ENCODE measurements at places on chromosomes 3 and 15.

DNA sequence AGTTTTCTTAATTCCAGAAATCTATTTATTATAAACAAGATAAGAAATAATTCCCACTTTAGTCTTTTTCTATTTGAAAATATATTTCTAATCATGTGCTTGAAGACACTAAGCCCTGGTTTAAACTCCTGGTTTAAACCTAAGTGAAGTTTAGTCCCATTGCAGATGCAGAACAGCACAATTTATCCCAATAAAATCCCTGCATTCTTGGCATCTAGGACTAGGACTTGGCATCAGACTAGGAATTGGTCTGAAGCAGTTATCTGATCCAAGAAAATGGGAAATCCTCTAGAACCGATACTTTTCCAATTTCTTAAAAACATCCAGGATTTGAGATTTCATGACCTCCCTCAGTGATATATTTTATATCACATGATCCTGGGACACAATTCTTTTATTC, 168.8 kb upstream of the VEPH1 start:
- H3K27me3 ChIP-seq: no peaks in the 10 kb centered on the region
- no peak overlapping the region for H3K4me3 ChIP-seq
- H3K36me3 ChIP-seq: no peaks in the 10 kb centered on the region

- no peak for DNase-seq
- no peak overlapping the region for H3K27ac ChIP-seq
- H3K4me1 ChIP-seq: no peaks in the 10 kb centered on the region
- H3K27me3 ChIP-seq: no peaks in the 10 kb centered on the region
- H3K4me3 ChIP-seq: no peak overlapping the region
These were observed 135.7 kb upstream of the LRRFIP2 start for GRCh38 chr3:37309921-37310665.

DNA sequence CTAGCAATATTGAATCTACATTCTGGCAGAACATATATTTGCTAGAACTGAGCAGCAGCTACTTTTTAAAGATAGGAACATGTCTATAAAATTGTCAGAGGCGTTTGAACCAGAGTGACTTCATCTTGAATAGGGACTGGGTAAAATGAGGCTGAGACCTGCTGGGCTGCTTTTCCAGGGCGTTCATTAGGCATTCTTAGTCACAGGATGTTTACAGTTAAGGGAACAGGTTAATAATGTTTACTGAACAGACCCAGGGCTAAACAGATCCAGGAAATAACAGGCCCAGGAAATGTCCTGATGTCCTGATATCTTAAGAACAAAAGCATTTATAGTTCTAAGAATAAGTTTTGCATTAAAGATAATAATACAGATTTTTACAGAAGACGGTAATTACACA, 34.5 kb upstream of the B3GALNT1 start:
- no peaks in the 10 kb centered on the region for H3K27me3 ChIP-seq
- H3K4me3 ChIP-seq: no peak overlapping the region
- H3K4me1 ChIP-seq: no peaks in the 10 kb centered on the region
- peaks cover 2% of the 10 kb centered on the region for H3K36me3 ChIP-seq
- H3K27ac ChIP-seq: no peak overlapping the region

GRCh38 chr3:182567700-182568099, 225.6 kb upstream of the ATP11B start:
- DNase-seq: no peak
- peak overlapping the region; percentile 8 for H3K4me3 ChIP-seq
- H3K27ac ChIP-seq: peak overlapping the region; percentile 82
- H3K4me1 ChIP-seq: peaks cover 63% of the 10 kb centered on the region

DNA sequence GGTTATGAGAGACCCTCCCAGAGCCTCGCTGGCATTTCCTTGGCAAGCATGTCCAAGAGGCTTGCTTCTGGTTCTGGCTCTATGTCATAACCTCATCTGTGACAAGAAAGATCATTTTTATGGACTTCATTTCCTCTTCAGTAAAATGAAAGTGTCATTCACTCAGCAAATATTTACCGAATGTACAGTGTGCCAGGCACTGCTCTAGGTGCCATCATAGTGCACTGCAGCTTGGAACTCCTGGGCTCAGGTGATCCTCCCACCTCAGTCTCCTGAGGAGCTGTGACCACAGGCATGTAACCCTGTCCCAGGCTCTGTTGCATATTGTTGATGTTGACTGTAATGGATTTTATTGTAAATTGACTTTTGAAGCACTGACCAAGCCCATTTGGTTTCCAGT, 18.7 kb upstream of the ITPKA start:
- H3K36me3 ChIP-seq: peaks cover 26% of the 10 kb centered on the region
- DNase-seq: no peak
- no peak overlapping the region for H3K27ac ChIP-seq
- H3K4me1 ChIP-seq: no peaks in the 10 kb centered on the region

DNA sequence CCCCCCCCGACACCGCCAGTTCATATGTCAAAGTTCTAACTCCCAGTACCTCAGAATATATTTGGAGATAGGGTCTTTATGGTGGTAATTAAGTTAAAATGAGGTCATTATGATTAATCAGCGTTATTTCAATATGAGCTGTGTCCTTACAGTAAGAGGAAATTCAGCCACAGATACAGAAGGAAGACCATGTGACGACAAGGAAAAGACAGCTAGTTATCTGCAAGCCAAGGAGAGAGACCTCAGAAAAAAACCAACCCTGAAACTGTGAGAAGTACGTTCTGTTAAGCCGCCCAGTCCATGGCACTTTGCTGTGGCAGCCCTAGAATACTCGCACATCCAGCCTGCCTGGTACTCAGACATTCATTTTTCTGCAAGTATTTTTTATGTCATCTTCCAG, 62.3 kb upstream of the ARL8B start:
- H3K4me1 ChIP-seq: no peaks in the 10 kb centered on the region
- peaks cover 19% of the 10 kb centered on the region for H3K27me3 ChIP-seq
- H3K4me3 ChIP-seq: no peak overlapping the region
- no peaks in the 10 kb centered on the region for H3K36me3 ChIP-seq
- DNase-seq: no peak
- no peak overlapping the region for H3K27ac ChIP-seq

GRCh38 chr15:60534546-60534945, 55.6 kb upstream of the ICE2 start:
- H3K36me3 ChIP-seq: no peaks in the 10 kb centered on the region
- no peaks in the 10 kb centered on the region for H3K27me3 ChIP-seq

- peaks cover 6% of the 10 kb centered on the region for H3K4me1 ChIP-seq
- H3K36me3 ChIP-seq: no peaks in the 10 kb centered on the region
- H3K27ac ChIP-seq: peak overlapping the region; percentile 40
- no peak for DNase-seq
These were observed 80.5 kb upstream of the SLC24A5 start for GRCh38 chr15:48040166-48040817.

GRCh38 chr3:188316021-188316722, 162.2 kb downstream of the LPP start:
- no peak for DNase-seq
- no peak overlapping the region for H3K27ac ChIP-seq
- no peaks in the 10 kb centered on the region for H3K27me3 ChIP-seq
- no peak overlapping the region for H3K4me3 ChIP-seq
- H3K4me1 ChIP-seq: peaks cover 14% of the 10 kb centered on the region

GRCh38 chr3:190038050-190038933, 82.4 kb downstream of the P3H2 start:
- H3K4me3 ChIP-seq: no peak overlapping the region
- no peaks in the 10 kb centered on the region for H3K36me3 ChIP-seq
- H3K4me1 ChIP-seq: peaks cover 5% of the 10 kb centered on the region
- H3K27me3 ChIP-seq: no peaks in the 10 kb centered on the region
- no peak overlapping the region for H3K27ac ChIP-seq
- no peak for DNase-seq

- peaks cover 9% of the 10 kb centered on the region for H3K36me3 ChIP-seq
- H3K4me3 ChIP-seq: no peak overlapping the region
- no peak for DNase-seq
- H3K4me1 ChIP-seq: peaks cover 32% of the 10 kb centered on the region
These were observed 40.5 kb downstream of the KLF13 start for GRCh38 chr15:31367021-31367729.

DNA sequence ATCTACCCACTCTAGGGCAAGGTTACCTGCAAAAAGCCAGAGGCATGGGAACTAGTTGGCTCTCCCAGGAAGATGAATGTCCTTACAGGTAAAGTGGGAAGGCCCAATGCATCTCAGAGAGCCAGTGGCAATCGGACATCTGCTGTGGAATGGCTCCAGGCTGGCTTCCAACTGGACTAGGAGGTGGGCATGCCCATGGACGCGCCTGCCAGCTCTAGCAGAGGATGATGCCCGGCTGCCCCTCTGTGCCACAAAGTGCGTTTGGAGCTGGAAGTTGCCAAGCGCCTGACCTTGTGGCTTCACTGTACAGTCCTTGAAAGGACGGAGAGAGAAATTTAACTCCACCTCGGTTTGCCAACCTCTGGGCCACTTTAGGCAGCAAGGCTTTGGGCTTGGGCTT, 84.4 kb downstream of the NR2F2 start:
- H3K27me3 ChIP-seq: peaks cover 98% of the 10 kb centered on the region
- no peak for DNase-seq
- peaks cover 64% of the 10 kb centered on the region for H3K4me1 ChIP-seq
- no peak overlapping the region for H3K27ac ChIP-seq

- no peak for DNase-seq
- no peak overlapping the region for H3K4me3 ChIP-seq
- no peaks in the 10 kb centered on the region for H3K36me3 ChIP-seq
These were observed 32.1 kb downstream of the EFHB start for GRCh38 chr3:19901918-19902317.

DNA sequence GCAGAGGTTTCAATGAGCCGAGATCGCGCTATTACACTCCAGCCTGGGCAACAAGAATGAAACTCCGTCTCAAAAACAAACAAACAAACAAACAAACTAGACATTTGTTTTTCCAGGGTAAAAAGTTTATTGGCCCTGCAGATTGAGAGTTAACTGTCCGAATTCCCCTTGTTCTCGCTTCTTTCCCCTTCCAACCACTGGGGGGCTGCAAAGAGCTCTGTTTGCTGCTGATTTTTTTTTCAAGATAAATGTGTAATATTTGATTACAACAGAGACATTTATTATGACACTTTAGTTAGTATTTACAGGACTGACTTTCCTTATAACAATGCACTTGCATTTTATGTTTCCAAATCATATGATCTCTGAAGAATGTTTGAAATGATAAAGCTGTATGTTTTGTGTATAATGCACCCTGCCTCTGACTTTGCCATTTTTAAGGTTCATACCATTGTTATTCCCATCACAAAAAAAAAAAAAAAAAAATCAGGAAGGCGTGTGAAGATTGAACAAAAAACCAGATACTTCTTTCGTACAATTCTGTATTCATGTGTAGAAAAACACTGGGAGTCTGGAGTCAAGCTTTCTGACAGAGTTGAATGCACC, 2.8 kb downstream of the CLSTN2 start:
- no peak overlapping the region for H3K27ac ChIP-seq
- peak overlapping the region; percentile 82 for H3K4me3 ChIP-seq
- peaks cover 61% of the 10 kb centered on the region for H3K27me3 ChIP-seq
- H3K4me1 ChIP-seq: peaks cover 21% of the 10 kb centered on the region
- no peaks in the 10 kb centered on the region for H3K36me3 ChIP-seq

GRCh38 chr15:62790546-62790945, 252.0 kb upstream of the TPM1 start:
- H3K4me1 ChIP-seq: peaks cover 6% of the 10 kb centered on the region
- H3K36me3 ChIP-seq: no peaks in the 10 kb centered on the region
- no peaks in the 10 kb centered on the region for H3K27me3 ChIP-seq
- no peak overlapping the region for H3K4me3 ChIP-seq
- no peak for DNase-seq

DNA sequence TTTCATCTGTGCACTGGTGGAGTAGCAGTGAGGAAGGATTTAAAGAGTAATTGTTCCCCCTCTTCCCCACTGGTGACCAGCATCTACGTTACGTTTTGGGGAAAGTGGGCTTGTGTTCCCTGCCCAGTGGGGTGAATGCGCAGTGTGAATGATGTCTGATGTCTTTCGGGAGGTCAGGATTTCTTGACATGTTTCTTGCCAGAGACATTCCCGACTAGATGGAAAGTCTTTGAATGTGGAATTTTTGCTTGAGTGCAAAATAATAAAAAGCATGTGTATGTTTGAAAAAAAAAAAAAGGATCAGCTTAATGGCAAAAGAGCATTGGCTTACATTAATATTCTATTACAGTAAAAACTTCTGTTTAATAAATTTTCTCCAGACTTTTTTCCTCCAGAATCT, 632.2 kb downstream of the FOXP1 start:
- DNase-seq: no peak
- H3K27ac ChIP-seq: no peak overlapping the region
- H3K36me3 ChIP-seq: no peaks in the 10 kb centered on the region
- peaks cover 26% of the 10 kb centered on the region for H3K4me1 ChIP-seq
- no peaks in the 10 kb centered on the region for H3K27me3 ChIP-seq
- no peak overlapping the region for H3K4me3 ChIP-seq

GRCh38 chr15:74799856-74800558, 12.6 kb upstream of the LMAN1L start:
- H3K27me3 ChIP-seq: no peaks in the 10 kb centered on the region
- DNase-seq: peak; percentile 57
- peaks cover under 1% of the 10 kb centered on the region for H3K4me1 ChIP-seq
- H3K36me3 ChIP-seq: peaks cover 5% of the 10 kb centered on the region
- H3K27ac ChIP-seq: no peak overlapping the region
- no peak overlapping the region for H3K4me3 ChIP-seq

DNA sequence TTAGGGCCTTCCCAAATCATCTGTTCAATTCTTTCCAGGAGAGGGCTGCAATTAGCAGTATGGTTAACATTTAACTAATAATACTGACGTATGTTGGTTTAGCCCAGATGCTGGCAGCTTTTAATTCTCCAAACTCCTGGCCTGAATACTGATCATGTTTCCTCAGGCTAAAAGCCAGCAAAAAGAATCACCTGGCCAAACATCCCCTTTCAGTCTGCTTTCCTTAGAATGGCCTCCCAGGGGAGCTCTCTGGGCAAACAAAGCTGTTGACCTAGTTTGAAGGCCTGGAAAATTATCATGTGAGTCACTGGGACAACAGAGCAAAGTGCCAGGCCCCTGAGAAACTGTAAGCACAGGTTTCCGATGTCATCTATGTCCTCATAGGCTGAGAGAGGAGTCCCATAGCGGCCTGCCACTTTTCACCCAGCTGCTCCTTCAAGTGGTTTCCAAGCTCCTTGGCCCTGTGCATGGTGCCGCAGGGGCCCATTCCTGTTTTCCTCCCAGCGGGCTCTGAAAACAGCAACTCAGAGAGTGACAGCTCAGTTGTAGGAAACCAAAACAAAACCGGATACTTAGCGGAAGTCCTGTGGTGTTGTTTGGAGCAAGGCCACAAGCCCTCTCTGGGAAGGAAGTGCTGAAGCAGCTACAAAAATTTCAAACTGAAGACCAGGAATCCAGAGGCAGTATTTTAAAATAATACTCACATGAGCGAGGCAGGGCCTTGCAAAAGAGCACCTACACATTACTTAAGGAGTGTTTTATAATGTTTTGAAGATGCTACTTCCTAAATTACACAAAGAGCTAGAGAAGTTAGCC, 36.5 kb upstream of the RAB11A start:
- peak overlapping the region; percentile 40 for H3K27ac ChIP-seq
- no peaks in the 10 kb centered on the region for H3K27me3 ChIP-seq
- H3K4me1 ChIP-seq: peaks cover 15% of the 10 kb centered on the region

GRCh38 chr15:55789066-55789660, 46.2 kb upstream of the PRTG start:
- H3K4me3 ChIP-seq: no peak overlapping the region
- H3K27me3 ChIP-seq: no peaks in the 10 kb centered on the region
- peaks cover 7% of the 10 kb centered on the region for H3K36me3 ChIP-seq
- H3K4me1 ChIP-seq: peaks cover 47% of the 10 kb centered on the region
- DNase-seq: no peak

Measured in neural crest cell (in vitro differentiated cells).